NCI-H510A (cell line): ENCODE measurements at places on chromosomes 6 and 20.

GRCh38 chr6:132287101-132287500, 114.2 kb downstream of the MOXD1 start:
- no peak for DNase-seq

GRCh38 chr6:79612457-79612856, 18.7 kb upstream of the SH3BGRL2 start:
- no peak for DNase-seq

DNA sequence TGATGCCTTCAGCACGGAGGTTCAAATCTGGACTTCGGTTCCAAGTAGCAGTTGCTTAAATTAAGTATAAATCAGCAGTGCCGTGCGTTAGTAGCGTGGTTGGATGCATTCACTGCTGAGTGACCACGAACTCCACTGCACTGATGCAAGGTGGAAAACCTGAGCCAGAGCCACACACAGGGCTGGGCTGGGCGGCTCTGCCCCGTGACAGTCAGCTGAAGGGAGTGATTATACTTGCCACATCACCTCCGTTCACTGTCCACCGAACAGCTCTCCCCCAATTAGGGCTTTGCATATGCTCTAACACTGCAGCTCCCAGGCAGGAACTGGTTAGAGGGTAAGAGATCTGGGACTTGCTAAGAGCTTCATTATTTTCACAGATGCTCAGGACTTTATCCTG, 22.2 kb downstream of the PPP1R3G start:
- no peak for DNase-seq

DNA sequence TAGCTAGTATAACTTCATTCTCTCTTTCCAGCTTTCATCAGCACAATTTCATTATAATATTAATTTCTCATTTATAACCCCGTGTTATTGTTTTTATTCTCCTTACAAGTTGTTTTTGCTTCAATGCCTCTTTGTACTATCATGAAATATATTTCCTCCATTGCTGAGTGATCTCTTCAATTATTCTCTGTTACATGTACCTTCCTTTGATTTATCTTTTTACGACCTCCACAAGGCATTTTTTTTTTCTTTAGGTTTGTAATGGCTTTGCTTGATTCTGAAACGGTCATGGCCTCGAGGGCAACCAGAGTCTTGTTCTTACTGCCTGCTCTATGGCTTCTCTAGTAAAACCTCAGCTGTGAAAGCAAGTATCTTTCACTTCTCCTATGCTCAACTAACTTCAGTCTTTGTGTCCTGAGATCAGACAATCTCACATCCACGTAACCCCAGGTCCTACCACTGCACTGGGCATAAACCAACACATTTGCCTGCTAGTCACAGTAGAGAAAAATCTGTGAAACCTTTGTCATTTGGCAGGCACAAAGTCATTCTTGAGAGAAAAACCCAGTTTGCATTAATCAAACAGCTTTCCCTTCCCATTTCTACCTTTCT, 119.9 kb downstream of the UST start:
- no peak for DNase-seq

DNA sequence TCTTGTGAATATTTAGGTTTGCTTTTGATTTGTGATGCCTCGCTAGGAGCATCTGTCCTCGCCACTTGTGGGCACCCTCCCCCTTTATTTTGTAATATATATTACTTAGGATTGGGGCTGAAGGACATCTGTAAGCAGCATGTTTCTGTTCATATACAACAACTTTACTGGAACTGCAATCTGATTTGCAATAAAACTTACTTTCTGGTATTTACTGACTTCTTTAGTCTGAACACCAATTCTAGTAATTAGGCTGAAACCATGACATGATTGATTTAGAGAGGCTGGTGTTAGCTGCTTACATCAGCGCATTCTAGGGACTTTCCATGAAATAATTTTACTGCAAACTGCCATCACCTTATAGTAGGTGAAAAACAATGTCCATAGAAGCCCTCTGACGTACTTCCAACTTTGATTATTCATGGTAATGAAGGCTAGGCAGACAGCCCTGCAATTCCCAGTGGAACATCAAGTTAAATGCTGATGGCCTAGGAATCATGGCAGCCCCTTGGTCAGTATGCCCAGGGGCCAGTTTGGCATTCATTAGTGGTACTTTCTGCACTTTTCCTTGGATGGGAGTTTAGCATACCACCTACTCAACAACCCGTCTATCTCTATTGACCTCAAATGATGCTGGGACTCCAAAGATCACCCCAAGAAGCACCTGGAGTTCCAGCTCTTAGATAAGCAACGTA, 132.9 kb upstream of the MCHR2 start:
- no peak for DNase-seq

DNA sequence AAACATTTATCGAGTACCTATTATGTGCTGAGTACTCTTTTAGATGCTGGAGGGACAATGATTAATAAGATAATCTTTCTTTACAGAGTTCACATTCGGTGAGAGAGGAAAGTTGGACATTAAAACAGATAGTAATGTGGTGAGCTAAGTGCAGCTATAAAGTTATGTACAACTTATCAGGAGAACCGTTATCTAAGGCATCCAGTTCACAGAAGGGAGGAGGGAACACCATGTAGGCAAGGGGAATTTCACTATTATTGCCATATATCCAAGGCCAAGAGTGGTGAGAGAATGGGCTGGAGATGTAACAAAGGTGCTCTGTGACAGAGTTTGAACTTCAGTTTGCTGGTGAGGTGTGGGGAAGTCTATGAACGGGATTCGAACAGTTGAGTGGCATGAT, 105.8 kb downstream of the CARMIL1 start:
- DNase-seq = no peak

DNA sequence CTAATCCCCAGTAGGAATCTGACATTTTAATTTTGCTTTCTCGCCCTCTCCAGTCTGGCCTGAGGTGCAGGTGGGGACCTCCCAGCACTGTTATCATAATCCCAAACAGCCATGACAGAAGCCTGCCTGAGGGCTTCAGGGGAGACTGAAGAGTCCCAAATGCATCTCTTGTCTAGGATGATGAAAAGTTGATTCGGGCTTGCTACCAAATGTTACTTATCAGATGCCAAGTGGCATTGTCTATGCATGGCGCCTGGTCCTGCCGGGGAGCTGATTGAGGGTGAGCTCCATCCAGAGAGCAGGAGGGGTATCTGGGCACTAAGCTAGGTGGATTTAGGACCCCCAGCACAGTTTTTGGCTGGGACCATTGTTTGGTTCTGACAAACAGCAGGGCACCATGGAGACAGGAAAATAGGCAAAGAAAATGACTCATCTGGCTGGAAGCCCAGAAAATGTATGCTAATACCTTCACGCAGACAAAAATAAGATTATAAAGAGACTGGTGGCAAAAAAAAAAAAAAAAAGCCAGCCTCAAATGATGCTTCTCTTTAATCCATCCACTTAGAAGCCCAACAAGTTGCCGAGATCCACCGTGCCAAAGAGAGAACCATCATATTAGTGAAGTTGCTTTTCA, 513.7 kb upstream of the SULF2 start:
- DNase-seq = no peak

DNA sequence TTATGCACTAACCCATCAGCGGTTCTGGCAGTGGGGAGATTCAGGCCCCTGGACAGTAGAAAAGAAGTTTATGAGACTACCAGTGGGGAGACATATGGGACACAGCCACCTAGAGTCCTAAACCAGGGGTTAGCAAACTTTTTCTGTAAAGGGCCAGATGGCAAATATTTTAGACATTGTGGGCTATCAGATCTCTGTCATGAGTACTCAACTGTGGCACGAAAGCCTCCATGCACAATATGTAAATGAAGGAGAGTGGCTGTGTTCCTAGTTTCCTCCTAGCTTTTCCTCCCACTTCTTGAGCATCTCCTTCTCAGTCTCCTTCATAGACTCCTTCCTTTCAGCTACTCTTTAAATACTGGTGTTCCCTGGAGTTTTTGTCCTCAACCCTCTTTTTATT, 3.3 kb upstream of the HLA-DMA start:
- no peak for DNase-seq
